ENCODE measurements at places on chromosomes 6 and 20.

- no peak for DNase-seq
Observed at GRCh38 chr6:162267641-162268040, 459.9 kb downstream of the PRKN start.

DNA sequence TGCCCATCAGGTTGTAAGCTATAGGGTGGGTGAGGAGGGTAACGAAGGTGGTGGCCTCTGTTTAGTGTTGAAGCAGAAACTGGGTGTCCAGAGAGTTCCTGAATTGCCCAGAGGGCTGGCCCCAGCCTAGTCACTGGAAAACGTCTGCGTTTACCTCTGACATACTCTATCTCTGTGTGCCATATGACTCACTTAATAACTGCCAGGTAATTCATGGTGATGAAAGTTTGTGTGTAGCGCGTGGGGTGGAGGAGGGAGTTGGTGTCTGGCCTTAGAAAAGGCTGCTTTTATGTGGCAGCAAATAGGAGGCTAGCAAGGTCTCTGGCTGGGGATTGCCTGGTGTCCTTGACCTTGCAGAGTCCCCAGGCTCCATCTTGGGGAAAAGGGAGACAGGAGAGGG lies 47.3 kb downstream of the SLC35D3 start:
- no peak for DNase-seq

- no peak for DNase-seq
Observed at GRCh38 chr6:169069356-169069755, 184.3 kb downstream of the THBS2 start.

GRCh38 chr6:131877999-131878789 lies 70.4 kb downstream of the ENPP1 start:
- no peak for DNase-seq

DNA sequence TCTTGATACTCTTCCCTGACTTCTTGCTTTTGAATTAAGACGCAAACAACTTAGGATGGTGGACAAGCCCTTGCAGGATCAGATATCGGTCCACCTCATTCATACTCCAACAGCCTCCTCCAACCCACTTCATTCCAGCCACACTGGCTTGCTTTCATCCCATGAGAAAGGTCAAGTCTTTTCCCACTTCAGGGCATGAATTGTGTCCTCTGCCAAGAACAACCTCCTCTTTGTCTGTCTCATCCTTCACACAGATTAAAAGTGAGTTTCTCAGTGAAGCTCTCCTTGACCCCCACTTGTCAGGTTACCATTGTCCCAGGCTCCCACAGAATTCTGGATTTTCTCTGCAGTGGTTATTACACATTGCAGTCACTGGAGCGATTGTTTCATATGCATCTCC lies 91.8 kb upstream of the TGM3 start:
- DNase-seq: no peak
